GM23338 (cell line): ENCODE measurements at places on chromosomes 11 and 22. TPM values are rescaled to one million over a fixed set of nuclear protein-coding genes. Genes with fewer than 3 reads are reported as not detected.

GLYAT gene
- polyA plus RNA-seq, result not detected in 2 replicates

RBFOX2 gene
- polyA plus RNA-seq, result 84.8 and 88.8 TPM in 2 replicates

C11orf65 gene
- 0.64 and 1.7 TPM in 2 replicates for polyA plus RNA-seq

RGL4 gene
- 0.07 and 0.16 TPM in 2 replicates for polyA plus RNA-seq

LARGE2 gene
- 89.8 and 97.8 TPM in 2 replicates for polyA plus RNA-seq

KIRREL3 gene
- polyA plus RNA-seq, result 0.13 and 0.30 TPM in 2 replicates

SPDYC gene
- 0.27 and 0.52 TPM in 2 replicates for polyA plus RNA-seq

MMP8 gene
- polyA plus RNA-seq, result not detected in 2 replicates

MS4A3 gene
- polyA plus RNA-seq, result not detected in 2 replicates

LRRC74B gene
- polyA plus RNA-seq, result not detected in 2 replicates

RIBC2 gene
- 1.8 and 2.8 TPM in 2 replicates for polyA plus RNA-seq

TRIM49 gene
- 0.12 TPM in 1 of 2 replicates, not detected in the other for polyA plus RNA-seq

NXPE2 gene
- not detected in 2 replicates for polyA plus RNA-seq

FHIP1B gene
- 10.3 TPM in 2 replicates for polyA plus RNA-seq

TSSC4 gene
- 27.5 and 31.3 TPM in 2 replicates for polyA plus RNA-seq

GDPD4 gene
- not detected in 2 replicates for polyA plus RNA-seq

UPK3A gene
- polyA plus RNA-seq, result 0.47 and 1.1 TPM in 2 replicates

UEVLD gene
- 6.0 and 10.2 TPM in 2 replicates for polyA plus RNA-seq

FUT4 gene
- polyA plus RNA-seq, result 2.3 and 2.4 TPM in 2 replicates

SAA4 gene
- not detected in 2 replicates for polyA plus RNA-seq

EMID1 gene
- polyA plus RNA-seq, result 3.0 and 3.5 TPM in 2 replicates

PTPRJ gene
- 3.8 and 4.2 TPM in 2 replicates for polyA plus RNA-seq

OR52H1 gene
- not detected in 2 replicates for polyA plus RNA-seq

EEF1G gene
- 696 and 736 TPM in 2 replicates for polyA plus RNA-seq

TRPC6 gene
- 0.05 and 0.21 TPM in 2 replicates for polyA plus RNA-seq

GLYATL2 gene
- polyA plus RNA-seq, result 0.57 and 0.76 TPM in 2 replicates

NLRX1 gene
- 2.8 and 3.4 TPM in 2 replicates for polyA plus RNA-seq

ARHGAP8 gene
- 60.8 and 64.9 TPM in 2 replicates for polyA plus RNA-seq

ZBTB16 gene
- 0.29 and 0.78 TPM in 2 replicates for polyA plus RNA-seq

PNPLA3 gene
- polyA plus RNA-seq, result 16.2 and 17.7 TPM in 2 replicates

DEFB131B gene
- polyA plus RNA-seq, result not detected in 2 replicates

YPEL1 gene
- polyA plus RNA-seq, result 4.4 and 4.9 TPM in 2 replicates

ZNF408 gene
- polyA plus RNA-seq, result 6.1 and 7.8 TPM in 2 replicates

MMP7 gene
- not detected in 2 replicates for polyA plus RNA-seq

OR52A1 gene
- 0.73 and 0.82 TPM in 2 replicates for polyA plus RNA-seq

MMP10 gene
- polyA plus RNA-seq, result not detected in 2 replicates

SLC22A6 gene
- not detected in 2 replicates for polyA plus RNA-seq

CREB3L1 gene
- polyA plus RNA-seq, result 10.3 and 10.4 TPM in 2 replicates

FAR1 gene
- polyA plus RNA-seq, result 25.5 and 27.3 TPM in 2 replicates

VWA5A gene
- 10.0 and 10.4 TPM in 2 replicates for polyA plus RNA-seq
